ENCODE measurements at places on chromosomes 5 and 9.

DNA sequence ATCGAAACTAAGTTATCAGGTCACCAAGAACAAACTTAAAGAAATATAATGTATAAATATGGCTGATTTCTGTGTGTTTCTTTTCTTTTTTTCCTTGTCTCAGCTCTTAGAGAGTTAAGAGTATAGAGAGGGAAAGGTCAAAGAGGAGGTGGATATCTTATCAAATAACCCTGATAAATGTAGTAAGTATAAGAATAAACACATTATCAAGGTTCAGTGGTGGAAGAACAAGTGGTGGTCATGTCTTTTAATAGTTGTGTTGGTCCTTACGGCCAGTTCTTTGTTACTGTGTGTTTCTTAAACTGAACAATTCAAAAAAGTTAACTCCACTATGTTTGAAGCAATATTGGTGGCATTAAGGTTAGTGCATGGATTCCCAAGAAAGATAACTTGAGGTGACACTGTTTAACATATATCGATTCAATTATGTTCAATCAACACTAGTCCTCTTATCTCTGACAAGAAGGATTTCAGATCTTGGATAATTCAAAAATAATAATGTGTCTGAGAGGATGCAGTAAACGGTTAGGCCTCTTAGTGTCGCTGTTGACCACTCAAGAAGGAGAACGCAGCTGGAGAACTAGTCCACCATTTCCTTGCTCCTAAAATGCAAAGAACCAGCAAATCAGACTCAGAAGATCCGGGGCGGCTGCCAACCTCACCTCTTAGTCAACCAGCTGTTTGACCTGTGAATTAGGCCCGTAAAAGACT lies at the start of gene PCDHGA3:
PCDHGA3 (plus strand) TSS at position 588 of the 711 bp plus-strand sequence. CDS start 205 bp downstream, outside the sequence.
- DNase-seq: no peak

DNA sequence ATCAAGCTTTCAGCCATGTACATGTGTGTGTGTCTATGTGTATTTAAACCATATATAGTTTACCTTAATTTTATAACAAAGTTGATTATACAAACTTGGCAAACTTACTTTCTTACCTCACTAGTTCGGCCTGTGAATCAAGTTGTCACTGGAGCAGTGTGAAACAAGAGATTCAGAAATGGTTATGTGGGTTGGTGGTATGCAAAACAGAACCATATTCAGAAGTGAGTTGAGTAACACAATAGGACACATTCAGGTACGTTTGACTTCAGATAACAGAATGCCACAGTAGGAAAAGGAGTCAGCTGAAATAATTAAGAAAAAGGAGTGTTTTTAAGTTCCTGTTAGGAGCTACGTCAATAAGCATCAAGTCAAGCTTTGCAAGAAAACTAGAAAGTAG lies 21.5 kb downstream of the XPA start:
- no peak for DNase-seq

DNA sequence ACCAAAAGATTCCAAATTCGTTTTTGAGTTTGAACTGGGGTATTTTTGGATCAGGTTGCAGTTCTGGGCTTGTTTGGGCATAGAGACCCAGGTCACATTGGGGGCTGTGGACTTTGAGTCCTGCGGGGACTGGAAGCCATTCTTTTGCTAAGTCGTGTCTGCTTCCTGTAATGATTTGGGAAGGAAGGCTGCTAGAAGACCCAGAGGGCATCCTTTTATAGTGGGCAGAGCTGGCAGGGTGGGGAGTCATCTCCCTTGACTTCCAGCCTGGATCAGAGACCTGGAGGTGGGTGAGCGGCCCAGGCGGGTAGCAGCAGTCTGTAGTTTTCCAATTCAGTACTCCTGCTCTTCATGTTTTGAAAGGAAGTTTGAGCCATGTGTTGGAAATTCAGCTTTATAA lies 11.3 kb downstream of the ZNF618 start:
- DNase-seq: no peak

GRCh38 chr9:94976077-94976476 lies 249.6 kb downstream of the AOPEP start:
- DNase-seq: no peak

DNA sequence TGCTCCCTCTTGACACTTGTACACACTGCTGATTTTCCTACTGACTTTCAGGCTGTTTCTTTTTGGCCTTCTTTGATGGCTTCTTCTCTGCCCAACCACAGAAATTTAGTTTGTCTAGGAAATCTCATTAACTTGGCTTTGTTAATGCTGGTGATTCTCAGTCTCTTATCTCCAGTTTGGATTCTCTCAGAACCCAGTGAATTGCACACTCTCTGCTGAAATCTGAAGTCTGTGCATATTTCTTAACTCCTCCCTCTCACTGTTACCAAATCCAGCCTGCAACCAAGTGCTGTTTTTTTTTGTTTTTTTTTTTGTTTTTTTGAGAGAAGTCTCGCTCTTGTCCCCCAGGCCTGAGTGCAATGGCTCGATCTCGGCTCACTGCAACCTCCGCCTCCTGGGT lies 117.2 kb downstream of the CDC42SE2 start:
- no peak for DNase-seq

GRCh38 chr5:121086671-121087070 lies 622.6 kb downstream of the PRR16 start:
- DNase-seq: no peak

GRCh38 chr5:79513308-79513703 lies 628 bp downstream of the HOMER1 start:
- DNase-seq: peak; percentile 22

DNA sequence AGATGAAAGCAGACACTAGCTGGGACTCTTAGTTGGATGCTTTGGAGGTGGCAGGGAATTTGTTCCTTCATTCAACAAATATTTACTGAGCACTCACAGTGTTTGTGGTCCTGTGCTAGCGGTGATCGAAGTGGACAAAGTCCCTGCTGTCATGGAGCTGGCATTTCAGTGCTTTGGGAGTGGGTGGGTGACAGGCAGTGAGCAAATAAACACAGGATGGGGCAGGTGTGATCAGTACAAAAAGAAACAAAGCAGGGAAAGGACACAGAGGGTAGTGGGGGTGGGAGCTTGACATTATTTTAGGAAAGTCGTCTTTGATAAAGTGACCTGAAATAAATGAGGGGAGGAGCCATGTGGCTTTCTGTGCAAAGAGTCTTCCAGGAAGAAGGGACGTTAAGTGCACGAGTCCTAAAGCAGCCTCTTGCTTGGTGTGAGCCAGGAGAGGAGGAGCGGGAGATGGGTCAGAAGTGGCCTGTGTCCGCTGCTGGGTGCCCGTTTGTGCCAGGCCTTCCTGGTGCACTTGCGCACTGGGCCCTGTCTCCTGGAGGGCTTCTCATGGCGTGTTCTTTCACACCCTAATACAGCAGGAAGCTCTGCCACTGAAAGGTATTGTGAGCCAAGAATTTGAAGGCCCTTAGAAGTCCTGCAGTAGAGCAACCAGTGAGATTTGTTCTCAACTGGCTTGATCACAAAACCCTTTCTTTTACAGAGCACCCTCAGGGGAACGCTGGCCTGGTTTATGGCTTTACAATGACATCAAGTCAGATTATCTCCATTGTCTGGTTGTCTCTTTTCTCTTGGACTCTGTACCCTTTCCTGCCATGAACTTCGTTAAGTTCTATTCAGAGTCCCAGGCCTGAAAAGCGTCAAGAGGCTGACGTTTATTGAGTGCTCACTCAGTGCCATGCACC lies 14.8 kb downstream of the NDST1 start:
- no peak for DNase-seq

- no peak for DNase-seq
Observed at GRCh38 chr5:96577909-96578308, 84.3 kb upstream of the CAST start.

DNA sequence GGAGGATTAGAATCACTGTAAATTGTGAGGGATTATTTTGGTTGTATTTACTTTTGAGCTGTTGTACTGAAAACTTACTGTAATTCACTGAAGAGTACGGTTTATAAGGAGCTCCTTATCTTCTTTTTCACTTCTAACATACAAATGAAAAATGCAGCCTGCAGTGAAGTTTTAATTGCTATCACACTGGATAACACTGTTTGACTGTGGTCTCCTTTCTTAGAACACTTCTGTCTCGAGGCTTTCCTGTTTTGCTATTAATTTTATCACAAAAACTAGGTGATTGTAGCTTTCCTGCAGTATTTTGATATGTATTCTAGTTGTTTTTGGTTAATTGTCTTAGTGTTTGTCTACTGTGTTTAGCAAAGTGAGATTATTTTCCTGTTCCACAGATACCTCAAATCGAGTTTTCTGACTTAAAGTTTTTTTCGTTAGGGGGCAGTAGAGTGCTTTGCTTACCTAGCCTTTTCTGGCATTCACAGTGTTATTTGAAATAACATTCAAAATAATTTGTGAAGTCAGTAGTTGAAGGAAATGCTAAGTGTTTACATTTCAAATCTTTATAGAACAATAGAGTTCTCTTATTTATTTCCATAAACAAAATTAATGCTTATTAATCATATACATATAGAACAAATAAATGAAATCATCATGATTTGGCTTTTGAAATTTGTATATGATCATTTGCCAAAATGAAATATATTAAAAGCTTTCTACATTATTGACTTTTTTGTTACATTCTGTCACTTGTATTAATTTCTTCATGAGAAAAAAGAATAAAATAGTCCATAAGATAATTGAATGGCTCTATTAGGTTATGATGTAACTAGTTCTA lies 52.9 kb downstream of the COMMD10 start:
- DNase-seq: no peak

DNA sequence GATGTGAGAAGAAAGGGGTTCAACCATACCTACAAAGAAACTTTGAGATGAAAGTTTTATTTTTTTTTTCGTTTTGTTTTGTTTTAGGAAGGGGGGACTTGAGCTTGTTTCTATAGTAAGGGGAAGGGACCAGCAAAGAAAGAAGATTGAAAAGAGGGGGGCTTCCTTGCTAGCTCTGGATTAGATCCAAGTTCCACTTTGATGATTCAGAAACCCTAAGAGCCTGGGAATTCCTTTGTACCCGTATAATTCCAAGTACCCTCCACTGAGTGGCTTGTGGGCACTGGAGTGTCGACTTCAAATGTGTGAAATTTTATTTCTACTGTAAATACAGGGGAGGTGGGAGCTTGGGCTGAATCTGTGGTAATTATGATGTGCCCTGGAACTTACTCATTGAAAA lies 10.9 kb downstream of the MAMDC2 start:
- no peak for DNase-seq

DNA sequence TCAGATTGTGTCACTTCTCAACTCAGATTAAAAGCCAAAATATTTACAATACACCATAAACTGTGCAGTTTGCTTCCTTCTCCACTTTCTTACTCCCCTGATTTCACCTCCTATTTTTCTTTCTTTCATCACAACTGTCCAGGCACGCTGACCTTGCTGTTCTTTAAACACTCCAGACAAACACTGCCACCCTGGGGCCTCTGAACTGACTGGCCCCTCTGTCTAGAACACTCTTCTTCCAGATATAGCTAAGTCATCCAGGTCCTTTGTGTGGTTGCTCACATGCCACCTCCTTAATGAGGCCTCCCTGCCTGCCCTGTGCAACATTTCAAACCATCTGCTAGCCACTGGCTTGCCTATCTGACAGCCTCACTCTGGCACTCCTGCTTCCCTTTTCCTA lies 46.6 kb downstream of the ATG10 start:
- no peak for DNase-seq

DNA sequence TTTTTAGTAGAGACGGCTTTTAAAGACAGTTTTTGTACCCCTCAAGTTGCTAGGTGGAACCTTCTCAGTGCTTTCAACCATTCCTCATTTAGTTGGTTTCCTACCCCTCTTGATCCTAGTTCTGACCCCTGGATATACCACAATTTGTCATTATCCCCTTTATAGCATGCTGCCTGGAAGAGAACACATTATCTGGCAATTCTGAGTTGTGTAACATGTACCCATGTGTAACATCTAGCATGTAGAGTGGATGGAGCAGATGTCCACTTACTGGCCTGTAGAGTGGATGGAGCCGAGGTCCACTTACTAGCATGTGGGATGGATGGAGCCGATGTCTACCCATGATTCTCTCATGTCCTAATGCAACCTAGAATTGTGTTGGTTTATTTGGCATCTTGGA lies 7.5 kb downstream of the SLC36A1 start:
- DNase-seq: no peak

GRCh38 chr5:119470851-119471451 lies 18.7 kb downstream of the HSD17B4 start:
- DNase-seq: no peak
